ENCODE measurements at places on chromosomes 5 and 9.

GRCh38 chr5:157835041-157835440 lies 23.9 kb downstream of the CLINT1 start:
- no peak for DNase-seq

GRCh38 chr9:97628668-97629067 lies 4.5 kb downstream of the TSTD2 start:
- no peak for DNase-seq

- DNase-seq: peak; percentile 70
Observed at GRCh38 chr9:133149130-133150015, 14.3 kb downstream of the GBGT1 start.

GRCh38 chr9:130977811-130978221 lies 31.2 kb upstream of the LAMC3 start:
- DNase-seq: no peak

DNA sequence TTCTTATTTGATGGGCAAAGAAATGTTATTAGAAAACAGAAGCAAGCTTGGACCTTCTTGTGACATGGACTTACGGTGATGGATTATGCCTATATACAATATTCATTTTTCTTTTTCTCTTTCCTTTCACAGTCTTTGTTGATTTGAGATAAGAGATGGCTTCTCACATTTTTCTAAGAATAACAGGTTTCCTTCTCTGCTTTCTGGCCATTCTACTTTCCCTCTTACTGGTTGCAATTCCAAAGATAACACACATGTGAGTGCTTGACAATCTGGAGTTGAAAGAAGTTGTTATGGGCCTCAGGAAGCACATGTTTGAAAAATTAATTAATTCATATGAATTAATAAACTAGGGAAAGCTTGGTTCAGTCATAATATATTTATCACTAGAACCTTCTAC lies 89.8 kb upstream of the RPS23 start:
- no peak for DNase-seq

DNA sequence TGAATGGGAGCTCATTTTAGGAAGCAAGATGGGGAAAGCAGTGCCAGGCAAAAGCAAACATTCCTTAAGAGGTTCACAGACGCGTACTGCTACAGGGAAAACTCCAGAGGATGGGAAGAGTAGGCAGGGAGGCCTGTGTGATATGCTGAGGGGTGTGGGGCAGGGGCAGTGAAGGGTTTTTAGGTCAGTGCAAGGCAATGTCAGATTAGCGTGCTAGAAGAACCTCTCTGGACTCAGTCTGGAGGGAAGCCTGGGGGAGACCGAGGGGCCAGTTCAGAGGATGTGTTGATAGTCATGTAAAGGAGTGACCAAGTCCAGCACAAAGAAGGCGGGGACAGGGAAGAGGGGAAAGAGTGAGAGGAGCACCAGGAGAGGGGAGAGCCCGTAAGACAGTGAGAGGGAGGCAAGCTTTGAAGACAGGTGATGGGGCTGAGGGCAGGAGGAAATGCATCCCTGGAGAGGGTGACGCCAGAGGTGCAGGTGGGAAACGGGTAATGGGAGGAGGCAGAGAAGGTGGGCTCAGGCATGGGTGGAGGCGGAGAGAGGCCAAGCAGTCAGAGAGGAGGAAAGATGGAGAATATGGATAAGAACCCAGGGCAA lies 134.5 kb downstream of the MTX3 start:
- no peak for DNase-seq

DNA sequence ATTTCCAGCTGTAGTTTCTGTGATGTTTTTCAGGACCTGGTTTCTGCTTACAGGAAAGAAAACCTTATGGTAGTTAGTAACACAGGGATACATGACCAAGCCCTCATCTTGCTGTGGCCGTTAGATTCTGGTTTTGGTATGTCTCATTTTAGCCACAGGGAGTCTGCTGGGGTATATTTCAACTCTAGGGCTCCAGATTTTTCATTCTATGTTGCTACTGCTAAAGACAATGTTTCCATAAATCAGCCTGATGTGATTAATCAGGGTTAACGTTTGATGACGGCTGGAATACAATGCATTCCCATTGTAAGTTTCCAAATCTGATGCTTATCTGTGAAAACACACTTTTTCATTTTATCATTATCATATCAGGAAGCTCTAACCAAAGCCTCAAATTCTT lies 48.2 kb downstream of the P4HA2 start:
- no peak for DNase-seq

DNA sequence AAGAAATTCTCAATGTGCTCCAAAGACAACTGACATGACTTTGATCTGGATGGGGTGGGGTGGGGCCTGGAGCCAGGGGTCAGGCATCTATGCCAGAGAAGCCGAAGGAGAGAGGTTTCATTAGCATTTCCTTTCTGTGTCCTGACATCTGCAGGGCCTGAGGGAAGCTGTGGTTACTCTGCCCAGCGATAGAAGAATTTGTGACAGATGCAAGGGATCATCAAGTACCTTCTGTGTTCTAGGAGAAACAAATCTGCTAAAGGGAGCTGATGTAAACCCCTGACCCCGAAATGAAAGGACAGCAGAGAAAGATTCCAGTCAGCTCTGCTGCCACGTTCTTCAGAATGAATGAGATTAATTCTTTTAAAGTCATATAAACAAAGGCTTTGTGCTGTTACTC lies 335.7 kb downstream of the PRELID2 start:
- no peak for DNase-seq

- no peak for DNase-seq
Observed at GRCh38 chr5:122112733-122113558, 16.4 kb upstream of the ZNF474 start.

GRCh38 chr5:74404574-74405508 lies 235.7 kb downstream of the ENC1 start:
- DNase-seq: no peak

DNA sequence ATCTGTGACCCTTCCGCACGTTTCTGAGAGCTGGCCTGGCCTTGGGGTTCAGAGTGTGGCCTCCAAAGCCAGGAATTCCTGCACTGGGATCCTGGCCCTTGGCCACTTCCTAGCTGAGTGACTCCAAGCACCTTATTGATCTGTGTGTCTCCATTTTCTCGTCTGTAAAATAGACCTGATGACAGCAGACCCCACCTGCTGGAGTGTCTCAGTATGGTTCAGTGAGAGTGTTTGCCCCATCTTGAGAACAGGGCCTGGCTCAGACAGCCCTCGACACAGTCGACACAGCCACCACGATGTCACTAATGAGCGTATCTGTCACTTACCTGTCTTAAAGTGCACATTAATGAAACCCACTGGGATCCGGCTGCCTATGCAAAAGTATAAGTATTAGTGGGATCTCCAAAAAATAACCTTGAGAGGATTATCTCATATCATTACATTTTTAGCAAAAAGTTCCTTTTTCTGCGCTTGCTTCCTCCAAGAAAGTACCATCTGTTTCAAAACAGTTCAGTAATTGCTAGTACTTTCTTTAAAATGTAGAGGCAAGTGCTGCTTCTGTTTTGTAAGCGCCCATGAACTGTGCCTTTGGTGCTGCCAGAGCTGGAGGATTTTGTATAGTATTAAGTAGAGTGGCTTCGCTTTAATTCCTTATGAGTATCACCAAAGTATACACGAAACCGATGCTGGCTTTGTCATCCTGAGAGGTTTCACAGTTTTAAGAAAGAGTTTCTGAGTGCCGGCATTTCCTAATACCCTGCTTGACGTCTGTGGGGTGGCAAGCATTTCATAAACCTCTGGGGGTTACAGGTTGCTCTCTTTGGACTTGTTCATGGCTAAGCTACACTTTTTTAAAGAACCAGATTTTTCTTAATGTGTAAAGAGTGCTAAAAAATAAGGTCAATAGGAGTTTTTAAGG lies 31.7 kb downstream of the UBE2QL1 start:
- peak; percentile 63 for DNase-seq

DNA sequence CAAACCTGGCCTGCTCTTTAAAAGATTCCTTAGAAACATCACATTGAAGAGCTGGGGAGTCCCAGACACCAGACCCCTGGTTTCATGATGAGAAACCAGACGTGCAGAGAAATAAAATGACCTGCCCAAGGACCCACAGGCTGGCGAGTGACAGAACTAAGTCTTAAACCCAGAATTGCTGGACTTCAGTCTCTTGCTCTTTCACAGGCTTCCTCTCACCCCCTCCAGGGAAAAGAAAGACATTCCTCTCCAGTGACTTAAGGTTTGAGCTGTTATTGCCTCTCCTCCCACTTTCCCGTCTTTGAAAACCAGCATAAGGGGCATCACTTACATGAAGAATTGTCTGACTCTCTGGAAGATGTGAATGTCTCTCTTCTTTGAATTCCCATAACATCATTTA lies 535.2 kb downstream of the IRX1 start:
- DNase-seq: no peak

- DNase-seq: peak; percentile 96
Observed at GRCh38 chr5:81310402-81311063, 9.1 kb downstream of the ZCCHC9 start.

DNA sequence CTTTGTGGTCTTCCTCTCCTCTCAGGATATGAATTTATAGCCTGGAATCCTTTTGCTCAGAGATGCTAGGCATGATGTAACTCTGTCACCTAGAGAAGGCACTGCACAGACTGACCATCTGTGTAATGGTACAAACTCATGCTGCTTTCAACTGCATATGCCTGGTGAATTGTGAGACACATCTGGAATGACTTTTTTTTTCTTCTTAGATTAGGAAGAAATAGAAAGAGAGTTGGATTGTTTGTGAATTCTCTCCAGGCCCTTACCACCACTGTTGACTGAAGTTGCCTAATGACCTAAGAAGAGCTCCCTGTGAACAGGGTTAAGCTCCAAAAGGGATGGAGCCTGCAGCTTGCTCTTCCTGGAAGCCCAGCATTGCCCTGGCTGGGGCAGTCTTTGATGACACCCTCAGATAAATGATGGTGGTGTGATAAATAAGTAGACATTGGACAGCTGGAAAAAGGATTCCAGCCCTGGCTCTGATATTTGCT lies 47.8 kb upstream of the TRIM32 start:
- DNase-seq: no peak

- DNase-seq: no peak
Observed at GRCh38 chr5:151742870-151743294, 15.5 kb downstream of the ATOX1 start.

- no peak for DNase-seq
Observed at GRCh38 chr9:30078195-30078594, 2306.2 kb upstream of the ACO1 start.

DNA sequence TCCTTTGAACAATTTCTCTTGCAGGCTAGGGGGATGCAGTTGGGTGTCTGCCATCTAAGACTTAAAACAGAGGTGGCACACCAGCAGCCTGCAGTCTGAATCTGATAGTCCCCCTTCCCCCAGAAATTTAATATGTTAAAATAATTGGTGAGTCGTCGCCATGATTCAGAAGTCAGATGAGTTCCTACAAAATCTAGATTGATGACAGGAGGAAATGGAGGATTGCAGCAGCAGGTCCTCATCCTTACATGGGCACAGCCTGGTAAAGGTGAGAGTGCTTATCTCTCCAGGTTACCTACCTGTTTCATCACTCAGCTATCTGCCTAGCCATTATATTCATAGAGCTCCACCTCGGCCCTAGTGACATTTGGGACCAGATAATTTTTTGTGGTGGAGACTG lies 112.3 kb downstream of the PCSK1 start:
- DNase-seq: no peak

DNA sequence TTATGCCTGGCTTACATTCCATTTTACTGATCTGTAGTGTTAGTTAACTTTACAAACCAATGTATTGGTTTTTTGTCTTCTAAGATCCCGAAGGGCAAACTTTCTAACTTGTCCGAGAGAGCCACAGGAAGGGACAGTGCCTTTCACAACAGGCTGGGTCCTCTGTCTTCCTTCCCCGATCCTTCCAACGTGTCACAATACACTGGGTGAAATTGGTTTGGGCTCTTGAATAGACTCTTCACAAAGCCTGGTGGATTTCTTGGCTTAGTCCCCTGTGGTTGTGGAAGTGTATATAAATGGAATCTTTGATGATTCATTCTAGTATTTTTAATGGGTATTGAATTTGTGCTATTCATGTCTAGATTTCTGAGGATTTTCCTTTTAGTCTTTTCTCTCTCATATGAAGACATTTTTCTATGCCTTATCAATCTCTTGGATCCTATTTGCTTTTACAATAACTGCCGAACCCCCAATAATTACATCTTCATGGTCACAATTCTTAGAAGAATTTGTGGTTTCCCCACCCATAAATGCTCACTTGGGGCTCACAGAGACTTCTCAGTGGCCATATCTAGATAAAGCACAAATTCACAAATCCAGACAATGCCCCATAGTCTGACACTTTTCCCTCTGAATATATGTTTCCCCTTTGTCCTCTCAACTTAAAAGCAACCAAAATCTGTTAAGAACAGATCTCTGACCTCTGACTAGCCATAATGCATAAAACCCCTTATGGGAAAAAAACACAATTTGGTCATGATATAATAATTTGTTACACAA lies 107.7 kb downstream of the MTRR start:
- no peak for DNase-seq

- DNase-seq: no peak
Observed at GRCh38 chr5:173248481-173248880, 13.5 kb upstream of the NKX2-5 start.

GRCh38 chr9:34862043-34862442 lies 96.0 kb upstream of the PHF24 start:
- no peak for DNase-seq

DNA sequence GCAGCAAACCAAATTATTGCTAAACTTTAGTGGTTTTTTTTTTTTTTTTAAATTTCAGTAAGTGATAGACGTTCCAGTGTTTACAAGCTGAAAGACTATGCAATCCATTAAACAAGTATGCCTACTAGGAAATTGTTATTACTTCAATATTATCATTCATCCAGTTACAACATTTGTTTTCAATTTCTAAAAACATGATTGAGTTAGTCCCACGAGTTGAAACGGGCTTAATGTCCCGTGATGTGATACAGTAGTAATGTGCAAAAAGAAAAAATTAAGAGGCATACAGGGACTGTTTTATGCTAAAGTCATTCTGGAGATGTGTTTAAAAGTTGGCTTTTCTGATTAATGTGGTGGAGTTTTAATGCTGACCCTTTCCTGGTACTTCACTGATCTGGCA lies 550.3 kb upstream of the DMAC1 start:
- DNase-seq: no peak

Data from DMS79 (cell line).